ENCODE measurements at places on chromosomes 2 and 18.

DNA sequence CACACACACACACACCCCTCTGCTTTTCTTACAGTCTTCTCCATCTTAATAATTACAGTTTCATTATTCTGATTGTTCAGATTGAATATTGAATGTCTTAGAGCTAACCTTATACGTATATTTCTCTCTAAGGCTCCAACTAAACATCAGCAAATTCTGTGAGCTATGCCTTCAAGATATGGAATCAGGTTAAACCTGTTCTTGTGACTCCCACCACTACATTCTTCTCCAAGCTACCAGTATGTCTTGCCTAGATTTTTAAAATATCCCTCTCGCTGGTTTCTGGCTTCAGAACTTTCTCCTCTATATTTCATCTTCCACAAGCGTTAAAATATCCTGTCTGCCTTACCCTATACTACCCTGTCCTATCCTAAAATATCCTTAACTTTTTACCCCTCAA is 1346.4 kb upstream of the CDH2 start:
- no peak for DNase-seq

DNA sequence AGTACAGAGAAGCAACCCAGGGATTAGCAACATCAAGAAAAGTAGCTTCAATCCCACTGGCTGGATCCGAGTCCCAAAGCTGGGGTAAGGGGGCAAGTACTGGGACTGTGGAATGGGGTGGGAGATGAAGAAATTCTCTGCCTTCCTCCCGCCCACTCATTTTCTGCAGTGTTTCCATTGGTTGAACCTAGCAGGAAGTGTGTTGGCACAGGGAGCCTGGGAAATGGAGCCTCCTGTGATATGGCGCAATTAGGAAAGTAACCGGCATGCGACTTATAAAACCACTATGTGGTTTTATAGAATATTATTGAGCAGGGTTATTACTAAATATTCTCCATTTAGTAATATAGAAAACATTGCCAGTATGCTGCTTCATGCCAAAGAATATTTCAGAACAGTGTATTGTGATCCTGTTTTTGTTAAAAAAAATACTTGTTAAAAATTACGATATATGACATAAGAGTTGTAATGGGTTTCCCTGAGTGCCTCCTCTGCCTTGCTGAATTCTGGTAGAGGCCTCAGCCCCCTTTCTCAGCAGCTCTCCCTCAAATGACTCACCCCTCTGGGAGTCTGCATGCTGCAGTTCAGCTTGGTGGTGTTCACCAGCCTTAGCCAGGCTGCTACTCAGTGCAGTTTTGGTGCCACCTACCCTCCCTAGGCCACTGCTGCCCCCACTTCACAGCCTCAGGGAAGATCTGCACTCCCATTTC is 60.5 kb downstream of the HK2 start:
- no peak for DNase-seq

DNA sequence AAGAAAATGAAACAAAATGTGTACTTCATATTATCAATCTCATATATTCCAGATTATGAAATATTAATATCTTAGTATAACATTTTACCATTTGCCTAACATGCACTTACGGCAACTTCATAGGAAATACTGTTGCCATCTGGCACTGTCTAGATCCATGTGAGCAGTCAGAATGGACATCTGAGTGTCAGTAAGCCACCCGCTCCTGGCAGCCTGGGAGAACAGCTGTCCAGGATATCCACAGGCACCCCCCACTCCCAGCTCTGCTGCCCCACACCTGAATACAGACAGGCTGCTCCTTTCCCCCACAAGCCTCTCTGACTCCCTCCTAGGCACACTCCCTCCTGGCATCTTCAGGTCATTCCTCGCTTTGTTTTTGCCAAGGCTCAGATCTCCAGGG is 127.0 kb downstream of the GAREM1 start:
- DNase-seq = no peak

- DNase-seq = no peak
Measured at GRCh38 chr18:39244242-39244641, 1678.6 kb upstream of the CELF4 start.

DNA sequence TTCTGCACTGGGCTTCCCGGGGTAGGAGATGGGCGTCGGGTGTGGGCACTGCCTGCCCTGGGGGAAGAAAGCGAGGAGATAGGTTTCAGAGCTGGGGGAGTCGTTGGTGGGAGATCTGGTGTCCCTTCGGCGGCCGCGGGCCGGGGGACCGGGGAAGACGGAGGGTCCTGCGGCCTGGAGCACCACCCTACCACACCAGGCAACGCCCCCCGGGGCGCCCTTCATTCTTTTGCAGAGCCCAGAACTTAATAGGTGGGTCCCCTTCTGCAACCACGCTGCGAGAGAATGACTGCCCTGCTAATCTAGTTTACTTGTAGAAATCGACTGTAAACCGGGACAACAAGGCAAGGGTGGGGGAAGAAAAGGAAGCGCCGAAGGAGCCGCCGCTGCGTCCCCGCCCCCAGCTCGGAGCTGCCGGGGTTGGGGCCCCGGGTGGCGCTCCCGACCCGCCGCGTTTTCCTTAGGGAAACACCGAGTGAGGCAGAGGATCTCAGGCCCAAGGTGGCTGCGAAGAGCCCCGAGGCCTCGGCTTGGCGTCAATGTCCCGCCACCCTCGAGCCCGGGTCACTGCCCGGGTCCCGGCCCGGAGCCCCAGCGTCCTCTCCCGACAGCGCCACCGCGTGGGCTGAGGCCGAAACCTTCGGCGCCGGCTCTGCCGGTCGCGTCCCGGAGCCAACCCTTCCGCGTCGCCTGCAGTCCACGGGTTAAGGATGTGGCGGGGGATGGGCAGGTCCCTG is 5.4 kb upstream of the SATB2 start:
- peak; percentile 42 for DNase-seq

DNA sequence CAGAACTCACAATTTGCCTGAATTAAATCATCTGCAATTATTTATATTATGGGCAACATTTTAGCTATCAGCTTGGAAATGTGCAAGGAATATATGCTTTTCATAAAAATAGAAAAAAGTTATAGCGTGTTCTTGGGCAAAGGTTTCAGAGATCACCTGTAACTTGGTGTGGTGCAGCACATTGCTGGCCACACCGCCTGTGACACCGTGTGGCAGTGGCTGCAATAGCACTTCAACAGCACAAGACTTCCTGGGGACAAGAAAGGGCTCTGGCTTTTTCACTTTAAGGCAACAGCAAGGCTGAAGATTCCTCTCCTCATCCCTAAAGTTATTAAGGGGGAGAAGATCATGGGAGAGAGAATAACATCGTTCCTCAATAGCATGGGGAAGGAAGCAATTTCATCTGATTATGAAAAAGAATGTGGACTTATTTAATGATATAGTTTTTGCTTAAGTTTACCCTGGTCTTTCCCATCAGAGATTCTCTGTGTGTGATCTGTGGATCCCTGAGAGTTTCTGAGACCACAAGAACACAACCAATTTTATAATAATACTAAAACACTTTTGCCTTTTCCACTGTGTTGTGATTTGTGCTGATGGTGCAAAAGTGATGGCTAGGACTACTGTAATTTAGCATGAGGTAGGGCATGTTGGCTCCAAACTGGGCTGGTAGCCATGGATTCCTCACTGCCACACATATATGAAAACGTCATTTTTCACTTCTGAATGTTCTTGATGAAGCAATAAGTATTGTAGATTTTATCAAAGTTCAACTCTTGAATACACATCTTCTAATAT is 15.0 kb upstream of the SERPINB3 start:
- DNase-seq = no peak

DNA sequence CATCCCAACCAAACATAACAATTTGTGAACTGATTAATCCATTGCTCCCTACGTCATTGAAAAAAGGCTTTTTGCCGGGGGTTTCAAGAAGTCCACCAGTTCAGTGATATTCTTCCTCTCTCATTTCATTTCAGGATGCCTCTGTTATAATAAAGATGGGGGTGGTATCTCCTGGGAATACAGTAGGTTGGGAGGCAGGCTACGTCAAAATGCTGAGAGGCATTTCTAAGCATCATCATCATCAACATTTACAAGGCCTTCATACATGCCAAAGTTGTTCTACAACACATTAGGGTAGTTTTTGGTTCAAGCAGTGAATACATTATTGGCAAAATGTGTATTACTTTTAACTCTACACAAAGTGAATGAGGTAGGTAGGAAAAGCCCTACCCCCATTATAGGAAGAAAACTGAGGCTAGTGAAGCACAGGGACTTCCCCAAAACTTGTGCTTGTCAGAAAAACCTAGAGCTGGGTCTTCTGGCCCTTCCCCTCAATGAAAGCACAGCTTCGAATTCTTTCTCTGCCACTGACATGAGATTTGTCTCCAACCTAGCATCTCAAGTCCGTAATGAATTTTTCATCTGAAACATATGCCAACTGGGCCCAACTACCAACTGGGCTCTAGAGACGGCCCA is 11.3 kb downstream of the OSR1 start:
- no peak for DNase-seq

- DNase-seq = no peak
Measured at GRCh38 chr18:79399275-79400081, 3.7 kb downstream of the NFATC1 start.

GRCh38 chr2:241739651-241740050 is 5.2 kb downstream of the D2HGDH start:
- no peak for DNase-seq

DNA sequence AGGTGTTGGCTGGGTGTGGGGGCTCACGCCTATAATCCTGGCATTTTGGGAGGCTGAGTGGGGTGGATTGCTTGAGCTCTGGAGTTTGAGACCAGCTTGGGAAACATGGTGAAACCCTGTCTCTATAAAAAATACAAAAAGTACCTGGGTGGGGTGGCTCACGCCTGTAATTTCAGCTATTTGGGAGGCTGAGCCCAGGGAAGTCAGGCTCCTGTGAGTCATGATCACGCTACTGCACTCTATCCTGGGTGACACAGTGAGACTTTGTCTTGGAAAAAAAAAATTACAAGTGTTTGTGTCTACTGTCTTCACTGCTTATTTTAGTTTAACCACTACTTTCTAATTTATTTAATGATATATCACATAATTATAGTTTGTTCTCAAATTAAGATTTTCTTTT is 62.7 kb upstream of the DOCK10 start:
- no peak for DNase-seq

DNA sequence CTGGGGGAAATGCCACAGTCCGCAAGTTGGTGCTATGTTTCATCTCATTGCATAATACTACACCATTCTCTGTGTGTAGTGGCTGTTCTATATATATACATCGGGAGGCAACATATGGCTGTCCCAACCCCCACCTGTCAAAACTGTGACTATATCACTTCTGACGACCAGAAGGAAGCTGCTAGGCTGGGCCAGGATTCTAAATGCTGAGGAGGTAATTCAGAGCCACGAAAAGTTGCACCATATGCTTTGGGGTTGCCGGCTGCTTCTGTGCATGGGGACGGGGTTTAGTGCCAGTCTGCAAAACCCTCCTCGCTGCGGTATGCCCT is 117.3 kb downstream of the MSH2 start:
- DNase-seq = peak; percentile 22

GRCh38 chr2:95316466-95317122 is 19.4 kb downstream of the KCNIP3 start:
- no peak for DNase-seq

- no peak for DNase-seq
Measured at GRCh38 chr2:178365116-178365515, 85.9 kb downstream of the PRKRA start.
